Activated CD4-positive, alpha-beta T cell treated with anti-CD3 and anti-CD28 coated beads for 4 hours (primary cell): ENCODE measurements at places on chromosomes 7 and 10.
A peak's percentile ranks its signal among the peaks of the same experiment; 100 is the strongest.

DNA sequence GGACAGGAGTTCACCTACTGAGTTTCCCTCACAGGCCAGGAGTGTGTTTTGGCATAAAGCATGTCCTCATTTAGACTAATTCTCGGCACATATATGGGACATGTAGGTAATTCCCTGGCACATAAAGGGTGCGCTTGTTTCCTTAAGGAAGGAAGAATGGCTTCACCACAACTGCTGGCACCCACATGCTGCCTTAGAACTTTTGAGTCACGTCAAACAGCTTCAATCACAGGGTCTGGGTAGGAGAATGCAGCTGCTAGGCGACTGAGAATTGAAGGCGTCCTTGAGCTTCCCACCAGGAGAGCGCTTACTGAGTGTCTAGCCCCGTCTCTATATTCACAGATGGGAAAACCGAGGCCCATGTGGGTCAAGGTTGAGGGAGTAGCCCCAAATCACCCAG lies 146.1 kb downstream of the CHN2 start:
- DNase-seq, result no peak

GRCh38 chr10:93938140-93938539 lies 44.4 kb downstream of the SLC35G1 start:
- DNase-seq, result no peak

DNA sequence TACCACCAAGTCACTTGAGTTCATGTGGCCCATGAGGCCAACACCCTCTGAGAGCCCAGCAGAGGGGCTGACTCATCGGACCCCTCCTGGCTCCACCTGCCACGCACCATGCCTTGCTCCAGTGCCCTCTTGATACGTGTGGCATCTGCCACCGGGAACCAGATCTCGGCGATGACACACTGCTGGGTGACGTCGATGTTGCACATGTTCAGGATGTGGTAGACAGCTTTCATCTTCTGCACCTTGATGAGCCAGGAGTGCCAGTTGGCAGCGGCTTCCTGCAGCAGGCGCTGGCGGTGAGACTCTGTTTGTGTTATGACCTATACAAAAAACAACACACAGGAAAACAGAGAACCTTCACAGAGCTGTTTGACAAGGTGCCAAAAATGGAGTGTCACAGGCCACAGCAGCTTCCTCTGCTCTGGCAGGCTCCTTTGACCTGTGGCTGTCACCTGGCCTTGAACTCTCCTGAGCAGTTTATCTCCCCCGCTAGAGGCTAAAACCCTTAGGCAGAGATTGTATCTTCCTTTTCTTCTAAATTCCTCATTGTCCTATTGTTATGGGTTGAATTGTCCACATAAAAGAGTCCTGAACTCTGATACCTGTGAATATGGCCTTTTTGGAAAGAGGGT lies 45.2 kb upstream of the TMEM213 start:
- DNase-seq, result peak; percentile 93

DNA sequence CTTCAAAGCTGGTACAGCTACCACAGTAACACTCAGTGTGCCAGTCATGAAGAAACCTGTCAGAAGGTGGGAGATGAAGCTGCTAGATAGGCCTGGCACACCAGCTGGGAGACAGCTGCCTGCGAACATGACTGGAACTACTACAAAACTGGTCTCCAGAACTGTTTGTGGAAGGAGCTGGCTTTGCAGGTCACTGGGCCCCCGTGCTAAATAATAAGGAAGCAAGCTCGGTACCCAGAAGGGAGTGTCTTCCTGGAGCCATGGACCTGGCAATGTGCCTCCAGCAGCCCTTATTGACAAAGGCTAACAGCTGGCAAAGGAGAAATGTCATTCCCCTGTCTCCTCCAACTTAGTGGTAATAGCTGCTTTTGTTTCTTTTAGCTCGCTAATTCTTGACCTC lies 1217.6 kb upstream of the LRRN3 start:
- DNase-seq, result no peak

- DNase-seq, result no peak
These were observed 69.0 kb downstream of the SEPTIN7 start for GRCh38 chr7:35869810-35870209.

DNA sequence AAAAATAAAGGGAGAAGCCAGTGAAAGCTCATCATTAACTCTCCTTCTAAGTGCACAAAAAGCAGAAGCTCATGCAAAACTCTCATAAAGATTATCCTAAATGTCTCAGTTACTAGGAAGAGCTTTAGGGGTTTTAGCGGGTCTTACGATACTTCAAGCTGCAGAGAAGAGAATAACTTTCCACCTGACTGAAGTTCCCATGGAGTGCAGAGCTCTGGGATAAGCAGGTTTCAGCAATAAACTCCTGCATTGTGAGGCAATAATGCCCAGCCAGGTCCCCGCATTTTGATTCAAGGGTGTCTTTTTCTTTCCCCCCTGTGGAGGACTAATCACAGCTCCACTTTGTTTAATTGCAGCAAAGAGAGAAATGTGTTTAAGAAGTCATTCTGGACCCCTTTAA lies 241.9 kb upstream of the SP8 start:
- DNase-seq, result no peak

DNA sequence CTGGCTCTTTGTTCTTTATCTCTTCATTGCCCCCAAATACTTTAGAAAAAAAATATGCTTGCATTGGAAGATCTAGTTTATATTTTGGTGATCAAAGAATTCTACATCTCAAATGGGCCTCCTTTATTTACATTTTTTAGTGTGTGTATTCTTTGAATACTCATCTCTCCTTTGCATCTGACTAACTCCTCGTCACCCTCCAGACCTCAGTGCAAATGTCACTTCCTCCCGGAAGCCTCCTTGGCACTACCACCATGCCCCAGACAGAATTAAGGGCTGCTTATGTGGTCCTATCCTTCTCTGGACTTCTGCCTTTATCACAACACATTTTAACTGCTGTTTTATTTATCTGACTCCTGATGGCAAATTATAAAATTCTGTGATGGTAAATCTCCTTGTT lies 52.0 kb upstream of the PPP1R3C start:
- no peak for DNase-seq

GRCh38 chr10:34150103-34150502 lies 665.0 kb downstream of the PARD3 start:
- no peak for DNase-seq

DNA sequence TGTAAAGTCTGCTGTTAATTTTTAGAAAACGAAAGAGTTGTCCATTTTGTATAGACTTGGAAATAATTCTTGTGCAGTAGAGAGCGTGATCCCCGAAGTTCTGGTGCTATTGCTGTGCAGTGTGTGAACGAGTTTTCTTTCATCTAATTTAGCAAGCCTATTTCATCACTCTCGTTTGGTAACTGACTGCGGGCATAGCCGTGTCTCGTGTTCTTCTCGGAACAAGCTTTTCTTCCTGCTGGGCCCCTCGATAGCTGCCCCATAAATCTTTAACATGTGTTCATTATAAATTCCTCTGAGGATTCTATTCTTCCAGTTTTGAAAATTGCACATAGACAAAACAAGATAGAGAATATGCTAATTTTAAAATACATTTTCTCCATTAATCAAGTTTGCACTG lies 622.0 kb upstream of the PFKP start:
- DNase-seq, result no peak

GRCh38 chr7:116984917-116985316 lies 31.6 kb downstream of the ST7 start:
- DNase-seq, result no peak

GRCh38 chr7:148296994-148297644 lies 293.4 kb upstream of the C7orf33 start:
- no peak for DNase-seq

GRCh38 chr10:29642990-29643389 lies 8.2 kb upstream of the SVIL start:
- no peak for DNase-seq

- DNase-seq, result no peak
These were observed 337.8 kb upstream of the TEX47 start for GRCh38 chr7:89133357-89133756.

GRCh38 chr7:28408105-28408959 lies 4.0 kb upstream of the CREB5 start:
- DNase-seq, result no peak

DNA sequence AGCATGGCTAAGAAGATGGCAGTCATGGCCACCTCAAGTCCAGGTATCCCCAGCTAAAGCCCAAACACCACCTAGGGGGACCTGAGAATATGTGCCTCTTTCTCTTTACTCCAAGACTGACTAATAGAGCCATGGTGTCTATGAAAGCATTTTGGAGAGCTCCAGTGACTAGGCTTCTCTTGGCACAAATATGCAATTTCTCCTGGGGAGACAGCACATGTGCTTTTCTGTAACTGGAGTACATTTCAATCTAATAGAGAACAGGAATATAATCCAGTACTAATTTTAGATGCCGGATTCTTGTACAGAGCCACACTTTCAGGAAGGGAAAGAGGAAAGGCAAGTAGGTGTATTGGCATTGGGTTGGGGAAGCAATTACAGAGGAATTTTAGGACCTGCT lies 260.1 kb downstream of the BMPER start:
- DNase-seq, result no peak

DNA sequence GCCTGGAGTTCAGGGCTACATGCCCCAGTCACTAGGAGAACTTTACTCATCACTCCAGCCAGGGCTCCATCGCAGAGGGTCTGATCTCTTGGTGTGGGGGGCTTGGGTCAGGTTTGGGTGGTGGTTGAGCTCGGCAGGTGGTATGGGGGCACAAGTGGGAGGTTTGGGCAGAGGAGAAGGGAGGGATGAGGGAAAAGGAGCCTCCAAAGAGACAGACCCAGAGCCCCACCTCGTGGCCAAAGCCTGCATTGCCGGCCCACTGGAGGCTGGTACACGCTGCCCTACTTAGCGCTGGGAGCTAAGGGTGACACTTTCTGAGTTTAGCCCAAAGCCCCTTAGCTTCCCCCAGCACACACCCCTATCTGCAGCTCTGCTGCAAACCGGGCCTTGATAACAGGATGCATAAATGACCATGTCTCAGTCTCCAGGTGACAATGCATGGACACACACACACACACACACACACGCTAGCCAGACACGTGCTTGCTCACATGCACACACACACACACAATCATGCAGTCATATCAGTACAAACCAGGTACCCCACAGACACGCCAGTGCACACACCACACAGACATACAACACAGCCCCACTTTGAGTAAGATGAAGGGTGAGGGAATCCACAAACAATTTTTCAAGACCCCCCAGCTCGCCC lies 14.7 kb downstream of the LZTS2 start:
- peak; percentile 78 for DNase-seq

DNA sequence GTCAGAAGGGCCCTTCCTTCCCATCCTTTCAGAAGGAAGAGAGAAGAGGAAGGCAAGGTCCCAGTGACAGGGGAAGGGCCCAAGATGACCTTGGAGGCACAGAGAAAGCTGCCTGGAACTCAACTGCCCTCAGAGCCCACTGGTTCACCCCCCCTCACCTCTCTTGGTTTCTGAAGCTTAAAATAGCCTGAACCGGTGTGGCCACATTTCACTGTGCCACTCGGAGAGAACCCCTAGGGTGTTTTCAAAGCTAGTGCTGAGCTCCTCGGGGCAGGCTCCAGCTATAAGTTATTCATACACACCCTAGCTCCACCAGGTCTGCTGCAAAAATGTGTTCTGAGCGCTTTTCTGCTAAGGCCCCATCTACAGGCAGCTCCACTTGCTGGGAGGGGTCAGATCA lies 60.9 kb upstream of the ADRB1 start:
- no peak for DNase-seq

- no peak for DNase-seq
These were observed 159.2 kb upstream of the ITGB1 start for GRCh38 chr10:33117230-33117629.

GRCh38 chr7:78254726-78255055 lies 456.1 kb downstream of the PHTF2 start:
- DNase-seq, result no peak

DNA sequence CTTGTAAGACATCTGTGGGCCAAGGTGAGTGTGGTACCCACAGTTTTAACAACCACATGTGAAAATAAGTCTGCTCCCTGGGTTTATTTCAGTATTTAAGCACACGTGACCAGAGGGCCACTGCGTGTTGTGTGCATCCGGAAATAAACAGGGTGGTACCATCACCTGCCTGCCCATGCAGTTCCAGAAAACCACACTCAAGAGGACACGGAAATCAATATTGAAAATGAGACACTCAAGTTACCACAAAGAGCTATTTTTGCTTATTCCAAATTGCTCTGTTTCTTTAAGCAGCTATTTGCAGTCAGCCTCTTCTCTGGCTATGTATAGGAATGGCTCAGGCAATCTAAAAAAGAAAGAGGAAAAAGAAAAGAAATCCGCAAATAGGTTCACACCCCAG lies 71.8 kb upstream of the LOXL4 start:
- no peak for DNase-seq

- DNase-seq, result no peak
These were observed 405.7 kb downstream of the INHBA start for GRCh38 chr7:41297166-41297565.

DNA sequence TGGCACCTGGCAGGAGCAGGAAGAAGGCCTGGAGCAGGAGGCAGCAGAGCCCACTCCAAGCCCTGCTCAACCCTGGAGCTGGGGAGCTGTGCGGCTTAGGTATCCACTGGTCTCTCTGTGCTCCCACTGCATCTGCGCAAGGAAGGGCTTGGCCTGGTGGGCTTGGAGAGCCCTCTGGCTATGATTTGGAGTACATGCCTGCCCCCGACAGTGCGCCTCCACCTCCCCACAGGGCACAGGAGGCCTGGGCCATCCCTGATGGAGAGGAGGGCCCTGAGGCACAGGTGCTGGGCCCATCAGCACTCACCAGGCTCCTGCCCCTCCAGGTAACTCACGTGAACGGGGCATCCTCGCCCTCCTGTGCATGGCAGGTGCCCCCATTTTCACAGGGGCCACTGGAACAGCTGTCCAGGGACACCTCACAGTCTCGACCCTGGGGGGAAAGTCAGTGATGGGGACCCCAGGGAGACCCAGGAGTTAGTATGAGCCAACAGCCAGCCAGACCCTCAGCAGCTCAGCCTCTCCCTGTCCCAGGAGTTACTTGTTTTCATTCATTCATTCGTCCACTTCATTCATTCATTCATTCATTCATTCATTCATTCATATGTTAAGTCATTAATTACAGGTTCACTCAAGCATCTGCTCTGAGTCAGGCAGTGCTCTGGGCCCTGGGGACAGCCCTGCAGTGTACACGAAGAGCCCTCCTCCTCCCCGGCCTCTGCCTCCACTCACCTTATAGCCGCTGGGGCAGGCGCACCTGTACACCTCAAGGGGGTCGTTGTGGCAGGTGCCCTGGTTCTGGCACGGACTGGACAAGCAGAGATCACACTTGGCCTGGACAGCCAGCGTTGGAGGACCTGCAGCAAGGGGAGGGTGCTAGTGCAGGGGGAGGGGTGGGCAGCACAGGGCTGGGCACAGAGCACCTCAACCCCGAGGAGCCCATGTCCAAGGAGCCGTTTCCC lies 167.2 kb downstream of the SLIT1 start:
- no peak for DNase-seq
